ENCODE measurements at places on chromosomes 11 and 22. TPM values are rescaled to one million over a fixed set of nuclear protein-coding genes. Genes with fewer than 3 reads are reported as not detected.

The ROBO3 gene
- total RNA-seq, result 24.6 TPM

The NUCB2 gene
- 45.4 TPM for total RNA-seq

The MYOD1 gene
- not detected for total RNA-seq

The OR51B2 gene
- total RNA-seq, result not detected

The TEAD1 gene
- 152 TPM for total RNA-seq

The CARD18 gene
- not detected for total RNA-seq

The ESAM gene
- total RNA-seq, result 40.6 TPM

The MAJIN gene
- total RNA-seq, result not detected

The ACR gene
- total RNA-seq, result 2.2 TPM

The TMPRSS13 gene
- total RNA-seq, result 1.7 TPM

The MS4A15 gene
- not detected for total RNA-seq

The TYR gene
- not detected for total RNA-seq

The OR51B5 gene
- 2.9 TPM for total RNA-seq

The CCDC82 gene
- total RNA-seq, result 51.4 TPM

The MAPK8IP2 gene
- total RNA-seq, result 3.0 TPM

The PLAAT4 gene
- 28.6 TPM for total RNA-seq

The SLC5A4 gene
- 0.21 TPM for total RNA-seq

The TRPC6 gene
- 1.5 TPM for total RNA-seq

The TM7SF2 gene
- 13.6 TPM for total RNA-seq

The C11orf87 gene
- not detected for total RNA-seq

The SCN4B gene
- total RNA-seq, result 1.3 TPM

The CADM1 gene
- total RNA-seq, result 17.1 TPM

The SERPIND1 gene
- total RNA-seq, result 1.2 TPM

The NLRP14 gene
- total RNA-seq, result 0.30 TPM

The MUC5AC gene
- total RNA-seq, result not detected

Measured in tibial nerve (tissue), 4 donors.